ENCODE measurements at places on chromosomes 5 and 9. TPM values are rescaled to one million over a fixed set of nuclear protein-coding genes. Genes with fewer than 3 reads are reported as not detected.

The ROPN1L gene
- total RNA-seq = not detected

The SPINK4 gene
- not detected for total RNA-seq

The SMIM33 gene
- 0.37 TPM for total RNA-seq

The HAVCR1 gene
- total RNA-seq = 2.2 TPM

The OR13C8 gene
- total RNA-seq = not detected

The PCDHB13 gene
- total RNA-seq = not detected

The PCDHA8 gene
- not detected for total RNA-seq

The PDE8B gene
- total RNA-seq = 0.17 TPM

The SLC6A19 gene
- not detected for total RNA-seq

The SPATA31D4 gene
- total RNA-seq = not detected

The KIF24 gene
- 6.2 TPM for total RNA-seq

The UBE2QL1 gene
- total RNA-seq = 0.77 TPM

The OBP2B gene
- not detected for total RNA-seq

The ANXA2R gene
- total RNA-seq = 1.1 TPM

The RLN2 gene
- total RNA-seq = 0.30 TPM
